ENCODE measurements at places on chromosomes 5 and 9.

GRCh38 chr5:23893561-23893960 lies 386.2 kb downstream of the PRDM9 start:
- DNase-seq: no peak

DNA sequence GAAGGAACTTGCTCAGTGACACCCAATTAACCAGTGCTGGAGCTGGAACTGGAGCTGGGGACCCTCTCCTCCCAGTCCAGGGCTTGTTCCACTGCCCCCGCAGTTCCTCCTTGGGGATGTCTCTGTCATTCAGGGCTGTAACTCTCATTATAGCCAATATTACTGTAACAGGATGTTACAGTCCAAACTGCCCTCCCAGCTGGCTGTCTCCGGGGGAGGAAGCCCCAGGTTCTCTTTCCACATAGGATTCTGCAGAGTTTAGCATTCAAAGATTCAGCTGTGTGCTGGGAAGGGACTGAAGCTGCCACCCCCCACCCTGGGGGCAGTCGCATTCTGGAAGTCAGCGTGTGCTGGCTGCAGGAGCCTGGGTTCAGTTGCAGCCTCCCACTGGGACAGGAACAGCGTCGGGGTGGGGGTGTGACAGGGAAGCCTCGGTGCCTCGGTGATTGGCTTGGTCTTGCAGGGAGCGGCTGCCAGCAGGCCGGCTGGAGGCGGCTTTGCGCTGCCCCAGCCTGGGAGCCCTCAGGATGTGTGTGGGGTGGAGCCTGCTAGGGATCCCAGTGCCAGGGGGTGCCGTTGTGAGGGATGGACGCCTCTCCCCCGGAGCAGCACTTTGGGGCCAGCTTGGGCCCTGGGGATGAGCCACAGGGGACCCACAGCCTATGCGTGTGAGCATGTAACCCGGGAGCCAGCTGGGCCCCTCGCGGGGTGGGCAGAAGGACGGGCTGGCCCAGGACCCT lies 101.1 kb downstream of the RGS3 start:
- peak; percentile 54 for DNase-seq

DNA sequence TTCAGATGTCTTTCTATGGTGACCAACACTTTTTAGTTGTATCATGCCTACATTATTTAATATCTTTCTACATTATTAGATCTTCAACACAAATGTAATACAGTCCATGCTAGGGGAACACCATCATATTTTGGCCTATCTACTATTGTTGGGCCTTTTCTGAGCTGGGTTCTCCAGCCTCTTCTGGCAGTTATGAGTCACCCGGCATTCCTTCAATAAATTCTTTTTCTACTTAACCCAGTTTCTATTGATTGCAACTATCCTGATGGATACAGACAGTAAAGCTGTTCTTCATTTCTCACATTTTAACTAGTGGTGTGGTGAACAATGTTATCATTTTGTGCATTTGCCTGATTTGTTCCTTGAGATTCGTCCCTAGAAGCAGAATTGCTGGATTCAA lies 529.3 kb downstream of the BNC2 start:
- peak; percentile 25 for DNase-seq

DNA sequence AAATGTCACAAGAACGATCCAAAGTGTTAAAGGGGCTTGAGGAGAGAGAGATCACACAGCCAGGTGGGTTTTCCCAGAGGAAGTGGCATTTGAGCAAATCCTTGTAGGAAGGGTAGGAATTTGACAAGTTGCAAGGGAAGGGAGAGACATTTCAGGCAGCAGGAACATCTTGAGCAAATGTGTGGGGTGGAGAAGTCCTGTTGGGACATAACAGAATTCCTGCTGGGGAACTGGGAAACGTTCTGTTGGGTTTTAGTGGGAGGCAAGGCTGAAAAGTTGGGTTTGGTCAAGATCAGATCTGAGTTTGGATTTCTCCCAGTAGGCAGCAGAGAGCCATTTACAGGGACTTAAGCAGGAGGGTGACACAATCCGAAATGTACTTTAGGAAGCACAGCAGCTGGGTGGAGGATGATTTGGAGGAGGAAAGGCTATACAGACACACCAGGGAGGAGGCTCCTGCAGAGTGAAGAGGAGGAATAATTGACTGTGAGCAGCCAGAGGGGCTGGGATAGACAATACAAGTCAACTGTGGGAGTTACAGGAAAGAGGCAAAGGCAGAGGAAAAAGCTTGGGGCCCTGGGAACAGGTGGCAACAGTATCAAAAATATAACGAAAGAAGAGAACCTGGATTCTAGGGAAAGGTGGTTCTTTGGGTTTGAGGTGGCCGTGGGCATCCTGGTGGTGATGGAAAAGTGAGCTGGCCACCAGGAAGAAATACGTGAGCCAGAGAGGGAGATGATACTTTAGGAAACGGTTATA lies 3.1 kb upstream of the ZSWIM6 start:
- no peak for DNase-seq

DNA sequence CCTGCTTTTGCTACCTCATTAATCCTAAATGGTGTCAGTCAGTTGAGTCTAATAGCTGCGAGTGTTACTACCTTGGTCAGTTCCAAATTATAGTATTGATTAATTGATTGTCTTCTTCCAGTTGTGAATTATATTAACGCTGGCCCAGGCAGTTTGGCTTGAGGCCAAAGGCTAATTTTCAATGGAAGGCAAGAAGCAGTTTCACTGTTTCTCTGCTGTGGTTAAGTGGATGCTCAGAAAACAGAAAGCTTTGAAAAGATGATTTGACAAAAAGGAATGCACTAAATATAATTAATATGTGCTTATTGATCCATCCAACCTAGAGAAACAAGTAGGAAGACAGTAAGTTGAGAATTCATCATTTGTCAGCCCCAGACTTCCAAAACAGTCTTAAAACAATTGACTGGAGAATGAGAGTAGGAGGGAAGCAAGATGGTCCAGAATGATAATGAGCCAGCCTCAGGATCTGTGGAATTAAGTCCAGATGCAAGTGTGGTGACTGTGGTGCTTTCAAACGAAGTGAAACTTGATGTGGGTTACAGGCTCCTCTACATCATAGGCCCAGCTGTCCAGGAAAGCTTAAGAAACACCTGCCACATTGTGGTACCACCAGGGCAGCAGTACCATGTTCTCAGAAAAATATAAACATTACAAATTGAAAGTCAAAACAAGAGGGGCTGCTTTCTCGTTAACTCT lies 1371.0 kb upstream of the DMAC1 start:
- DNase-seq: no peak

- DNase-seq: no peak
These were observed 9.5 kb downstream of the FBXO10 start for GRCh38 chr9:37566716-37567115.

DNA sequence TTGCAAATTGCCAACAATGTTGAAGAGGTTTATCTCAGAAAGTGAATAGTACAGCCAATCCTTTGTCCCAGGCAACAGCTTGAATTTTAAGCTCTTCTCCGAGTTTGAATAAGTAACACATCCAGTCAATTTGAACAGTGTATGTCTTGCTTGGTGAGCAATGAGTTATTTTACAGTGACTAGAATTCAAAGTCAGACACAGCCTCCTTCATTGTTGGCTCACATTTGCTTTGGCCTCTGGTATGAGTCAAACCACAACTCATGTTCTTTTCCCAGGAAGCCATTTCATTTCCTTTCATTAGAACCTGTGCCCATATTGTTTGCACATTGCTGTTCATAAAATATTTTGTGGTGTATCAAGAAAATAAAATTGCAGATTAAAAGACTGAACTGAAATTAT lies 622.0 kb upstream of the DAB2 start:
- peak; percentile 91 for DNase-seq

GRCh38 chr5:80668016-80668969 lies 13.5 kb upstream of the DHFR start:
- peak; percentile 43 for DNase-seq

DNA sequence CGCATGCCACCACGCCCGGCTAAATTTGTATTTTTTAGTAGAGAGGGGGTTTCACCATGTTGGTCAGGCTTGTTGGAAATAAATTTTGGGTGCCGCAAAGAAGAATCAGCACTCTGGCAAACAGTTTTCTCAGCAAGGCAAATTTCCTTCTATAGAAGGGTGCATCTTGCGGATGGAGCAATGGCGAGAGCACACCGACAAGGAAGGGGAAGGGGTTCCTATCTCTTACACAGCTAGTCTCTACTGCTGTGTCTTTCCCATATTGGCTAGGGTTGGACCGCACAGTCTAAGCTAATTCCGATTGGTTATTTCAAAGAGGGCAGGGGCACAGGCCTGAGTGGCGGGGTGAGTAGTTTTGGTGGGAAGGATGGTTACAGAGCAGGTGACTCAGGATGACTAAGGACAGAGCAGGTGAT lies 707 bp downstream of the GTF3C5 start:
- DNase-seq: peak; percentile 78

DNA sequence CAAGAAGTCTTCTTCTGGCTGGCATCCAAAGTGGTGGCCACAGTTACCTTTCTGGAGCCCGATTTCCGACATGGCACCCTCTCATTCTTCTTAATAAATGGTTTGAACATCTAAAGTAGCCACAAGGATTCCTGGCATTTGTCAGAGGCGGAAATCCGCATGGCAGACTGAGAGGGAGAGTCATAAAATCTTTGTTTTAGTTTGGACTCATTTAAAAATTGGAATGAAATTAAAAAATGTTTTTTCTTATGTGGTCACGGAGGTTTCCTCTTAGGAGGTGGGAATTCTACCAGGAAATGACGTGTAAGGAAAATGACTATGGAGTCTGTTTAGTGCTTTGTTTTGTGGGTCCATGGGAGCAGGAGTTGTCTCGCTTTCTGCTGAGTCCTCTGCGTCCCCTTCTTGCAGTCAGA lies 133.0 kb upstream of the PTCH1 start:
- no peak for DNase-seq

DNA sequence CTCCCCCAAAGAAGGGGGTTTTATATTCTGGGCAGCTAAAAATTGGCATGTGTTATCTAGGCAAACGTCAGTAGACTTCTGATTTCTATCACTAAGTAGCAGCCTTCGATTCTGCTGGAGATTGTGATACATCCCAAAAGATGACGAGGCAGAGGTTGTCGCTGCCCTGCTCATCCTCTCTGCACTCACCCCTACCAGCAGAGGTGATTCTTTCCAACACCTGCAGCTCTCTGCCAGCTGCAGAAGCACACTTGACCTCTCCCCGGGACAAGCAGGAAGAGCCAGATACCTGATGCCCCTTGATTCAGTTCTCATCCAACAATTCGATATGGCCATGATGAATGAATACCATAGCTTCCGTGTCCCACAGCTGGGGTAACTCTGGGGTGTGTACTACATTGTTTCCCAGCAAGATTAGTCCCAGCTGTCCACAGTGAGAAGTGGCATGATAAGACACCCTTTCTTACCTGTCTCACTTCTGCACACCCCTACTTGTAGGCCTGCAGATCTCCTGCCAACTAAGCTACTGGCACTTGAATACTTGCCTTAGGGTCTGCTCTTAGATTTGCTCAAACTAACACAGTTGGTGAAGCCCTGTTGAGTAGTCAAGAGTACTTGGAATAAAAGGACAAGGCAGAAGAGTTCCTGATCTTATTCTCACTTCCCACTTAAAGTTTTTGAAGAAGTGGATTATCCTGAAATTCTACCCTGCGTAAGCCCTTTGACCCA lies 37.6 kb upstream of the SMAD5 start:
- no peak for DNase-seq

DNA sequence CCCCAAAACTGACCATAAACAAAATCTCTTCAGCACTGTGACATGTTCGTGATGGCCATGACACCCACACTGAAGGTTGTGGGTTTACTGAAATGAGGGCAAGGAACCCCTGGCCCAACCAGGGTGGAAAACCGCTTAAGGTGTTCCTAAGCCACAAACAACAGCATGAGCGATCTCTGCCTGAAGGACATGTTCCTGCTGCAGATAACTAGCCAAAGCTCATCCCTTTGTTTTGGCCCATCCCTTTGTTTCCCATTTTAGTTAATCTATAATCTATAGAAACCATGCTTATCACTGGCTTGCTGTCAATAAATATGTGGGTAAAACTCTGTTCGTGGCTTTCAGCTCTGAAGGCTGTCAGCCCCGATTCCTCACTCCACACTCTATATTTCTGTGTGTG lies 21.8 kb upstream of the TUT7 start:
- DNase-seq: no peak

GRCh38 chr5:83099445-83099844 lies 22.1 kb downstream of the XRCC4 start:
- no peak for DNase-seq

GRCh38 chr5:148393390-148393741 lies 9.6 kb downstream of the FBXO38 start:
- DNase-seq: no peak

GRCh38 chr9:103680581-103680980 lies 413.5 kb upstream of the SMC2 start:
- no peak for DNase-seq

DNA sequence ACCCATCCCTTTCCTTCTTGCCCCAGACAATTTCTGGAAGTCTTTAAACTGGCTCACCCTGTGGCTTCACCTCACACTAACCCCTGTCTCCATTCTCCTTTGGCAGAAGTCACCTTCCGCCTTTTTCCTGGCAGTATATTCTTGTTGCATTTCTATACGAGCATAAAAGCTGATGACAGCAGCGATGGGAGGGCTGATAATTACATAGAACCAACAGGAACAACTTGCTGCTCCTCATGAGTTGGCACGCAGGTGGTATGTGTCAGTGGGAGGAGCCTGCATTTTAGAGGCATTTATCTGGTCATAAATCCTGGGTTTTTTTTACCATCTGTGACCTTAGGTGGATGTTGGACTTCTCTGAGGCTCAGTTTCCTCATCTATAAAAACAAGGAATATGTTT lies 61.4 kb upstream of the CKMT2 start:
- DNase-seq: no peak

DNA sequence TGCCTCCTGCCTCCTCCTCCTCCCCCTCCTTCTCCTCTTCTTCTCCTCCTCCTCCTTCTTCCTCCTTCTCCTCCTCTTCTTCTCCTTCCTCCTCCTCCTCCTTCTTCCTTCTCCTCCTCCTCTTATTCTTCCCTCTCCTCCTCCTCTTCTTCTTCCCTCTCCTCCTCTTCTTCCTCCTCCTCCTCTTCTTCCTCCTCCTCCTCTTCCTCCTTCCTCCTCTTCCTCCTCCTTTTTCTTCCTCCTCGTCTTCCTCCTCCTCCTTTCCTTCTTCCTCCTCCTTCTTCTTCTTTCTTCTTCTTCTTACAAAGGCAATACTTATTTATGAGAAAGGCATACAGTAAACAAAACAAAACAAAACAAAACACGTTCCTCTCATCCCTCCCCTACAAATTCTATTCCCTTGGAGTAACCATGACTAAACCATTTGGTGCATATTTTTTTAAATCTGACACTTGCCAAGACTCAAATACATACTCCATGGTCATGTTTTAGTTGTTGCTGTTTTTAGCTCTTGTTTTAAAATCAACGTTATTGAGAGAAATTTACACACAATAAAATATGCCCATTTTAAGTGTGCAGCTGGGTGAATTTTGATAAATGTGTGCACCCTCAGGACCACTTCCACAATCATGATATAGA lies 135.6 kb downstream of the FOXD1 start:
- no peak for DNase-seq
